Gastrocnemius medialis (tissue), 4 donors: ENCODE measurements at places on chromosomes 2 and 18.

- DNase-seq = no peak
Measured at GRCh38 chr2:229454934-229455631, 184.0 kb upstream of the PID1 start.

GRCh38 chr2:112640800-112641675 is 4.7 kb upstream of the SLC20A1 start:
- no peak for DNase-seq

DNA sequence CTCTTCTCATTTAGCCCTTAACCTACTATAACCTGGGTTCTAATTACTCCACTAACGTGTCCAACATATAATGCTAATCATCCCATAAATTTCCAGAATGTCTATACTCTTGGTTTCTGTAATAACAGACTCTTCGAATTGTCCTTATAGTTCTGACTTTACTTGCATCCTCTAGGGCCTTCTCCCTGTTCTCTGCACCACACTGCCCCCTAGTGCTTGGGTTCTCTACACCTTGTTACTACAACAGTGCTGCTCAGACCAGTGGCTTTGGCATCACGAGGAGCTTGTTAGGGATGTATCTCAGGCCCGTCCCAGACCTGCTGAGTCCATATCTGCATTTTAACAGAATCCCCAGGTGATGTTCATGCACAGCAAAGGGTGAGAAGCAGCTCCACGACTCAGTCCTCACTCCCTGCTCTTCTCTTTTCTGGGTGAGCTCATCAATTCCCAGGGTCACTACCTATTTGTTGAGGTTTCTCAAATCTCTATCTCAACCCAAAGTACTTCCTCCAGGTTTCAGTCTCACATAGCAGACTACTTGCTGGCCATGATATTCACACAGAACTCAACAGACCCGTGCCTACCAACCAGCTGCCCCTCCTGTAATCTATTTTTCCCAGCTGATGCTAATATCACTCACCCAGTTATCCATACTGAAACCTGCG is 14.5 kb upstream of the DDX1 start:
- peak; percentile 54 for DNase-seq

- DNase-seq = no peak
Measured at GRCh38 chr2:31802711-31803110, 208.1 kb downstream of the MEMO1 start.

GRCh38 chr2:168237741-168238140 is 9.7 kb downstream of the STK39 start:
- no peak for DNase-seq

- no peak for DNase-seq
Measured at GRCh38 chr2:178796079-178796677, 11.0 kb downstream of the TTN start.

- no peak for DNase-seq
Measured at GRCh38 chr2:150883613-150883895, 378.1 kb downstream of the RBM43 start.

- no peak for DNase-seq
Measured at GRCh38 chr18:46226461-46226860, 122.3 kb downstream of the HAUS1 start.

- DNase-seq = no peak
Measured at GRCh38 chr18:44516450-44516849, 164.2 kb upstream of the SETBP1 start.

- no peak for DNase-seq
Measured at GRCh38 chr18:4207383-4207985, 247.6 kb downstream of the DLGAP1 start.

DNA sequence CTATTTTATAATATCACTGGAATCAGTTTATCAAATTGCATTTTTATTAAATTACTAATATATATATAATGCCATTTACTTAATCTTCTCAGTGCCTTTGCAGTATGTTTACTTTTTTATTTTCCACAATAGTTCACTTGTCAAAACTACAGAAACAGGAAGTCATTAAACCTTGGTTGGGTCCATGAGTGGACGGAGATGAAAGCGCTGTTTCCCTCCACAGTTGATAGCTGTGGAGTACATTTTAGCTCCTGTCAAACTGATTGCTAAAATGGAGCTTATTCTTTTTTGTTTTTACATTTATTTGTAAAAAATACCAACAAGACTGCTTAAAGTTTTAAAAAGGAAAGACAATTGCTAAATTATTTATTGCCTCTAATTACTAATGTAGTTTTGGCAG is 19.2 kb downstream of the MFF start:
- DNase-seq = no peak

GRCh38 chr18:29496152-29496680 is 1319.3 kb upstream of the CDH2 start:
- no peak for DNase-seq

DNA sequence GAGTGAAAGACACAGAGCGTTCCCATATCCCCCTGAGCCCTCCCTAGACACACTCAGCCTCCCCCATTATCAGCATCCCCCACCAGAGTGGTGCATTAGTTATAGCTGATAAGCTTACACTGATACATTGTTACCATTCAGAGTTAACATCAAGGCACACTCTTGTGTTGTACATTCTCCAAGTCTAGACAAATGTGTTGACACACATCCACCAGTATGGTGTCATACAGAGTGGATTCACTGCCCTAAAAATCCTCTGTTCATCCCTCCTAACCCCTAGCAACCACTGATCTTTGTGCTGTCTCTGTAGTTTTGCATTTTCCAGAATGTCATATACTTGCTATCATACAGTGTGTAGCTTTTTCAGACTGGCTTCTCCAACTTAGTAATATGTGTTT is 78.0 kb upstream of the RPL31 start:
- DNase-seq = no peak

- DNase-seq = no peak
Measured at GRCh38 chr2:227864161-227864756, 7.2 kb upstream of the DAW1 start.

DNA sequence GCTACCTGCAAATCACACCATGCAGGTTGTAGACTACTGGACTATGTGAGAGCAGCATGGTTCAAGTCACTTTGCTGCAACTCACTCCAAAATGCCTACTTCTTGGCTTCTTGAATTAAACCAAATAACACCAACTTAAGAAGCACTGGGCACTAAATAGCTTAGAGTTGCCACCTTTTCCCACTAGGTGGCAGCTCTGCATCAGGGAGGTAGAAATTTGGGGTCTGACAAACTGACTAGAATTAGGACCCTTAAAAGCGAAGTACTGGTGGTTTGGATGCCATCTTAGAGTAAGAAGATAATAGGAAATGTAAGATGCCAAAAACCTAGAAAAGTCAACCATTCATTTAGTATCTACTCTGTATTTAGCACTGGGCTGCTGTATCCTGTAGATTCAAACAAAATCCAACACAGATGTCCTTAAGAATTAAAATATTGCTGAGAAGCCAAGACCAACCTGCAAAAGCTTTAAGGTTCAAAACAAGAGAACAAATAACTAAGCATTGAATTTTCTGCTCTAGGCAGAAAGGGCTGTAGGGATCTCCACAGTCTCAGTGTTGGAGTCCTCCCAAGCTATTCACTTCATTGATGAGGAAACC is 65.5 kb downstream of the CCBE1 start:
- DNase-seq = no peak

DNA sequence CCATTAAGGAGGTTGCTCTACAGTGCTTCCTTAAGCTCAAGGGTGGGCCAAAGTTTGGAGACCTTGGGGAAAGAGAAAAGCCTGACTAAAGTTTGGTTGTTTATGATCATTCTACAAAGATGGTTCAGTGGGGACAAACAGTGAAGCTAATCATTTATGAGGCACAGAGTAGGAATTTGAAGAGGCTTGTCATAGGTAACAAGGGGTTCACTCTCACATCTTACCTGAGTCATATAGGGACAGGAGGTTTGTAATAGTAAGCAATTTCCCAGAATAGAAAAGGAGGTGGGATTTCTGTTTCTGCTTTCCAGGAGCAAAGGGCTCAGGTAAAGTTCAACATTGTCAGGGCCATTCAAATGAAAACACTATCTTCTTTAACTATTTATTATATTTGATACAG is 787.9 kb downstream of the CPS1 start:
- DNase-seq = no peak

- no peak for DNase-seq
Measured at GRCh38 chr2:2405780-2406179, 74.7 kb upstream of the MYT1L start.

DNA sequence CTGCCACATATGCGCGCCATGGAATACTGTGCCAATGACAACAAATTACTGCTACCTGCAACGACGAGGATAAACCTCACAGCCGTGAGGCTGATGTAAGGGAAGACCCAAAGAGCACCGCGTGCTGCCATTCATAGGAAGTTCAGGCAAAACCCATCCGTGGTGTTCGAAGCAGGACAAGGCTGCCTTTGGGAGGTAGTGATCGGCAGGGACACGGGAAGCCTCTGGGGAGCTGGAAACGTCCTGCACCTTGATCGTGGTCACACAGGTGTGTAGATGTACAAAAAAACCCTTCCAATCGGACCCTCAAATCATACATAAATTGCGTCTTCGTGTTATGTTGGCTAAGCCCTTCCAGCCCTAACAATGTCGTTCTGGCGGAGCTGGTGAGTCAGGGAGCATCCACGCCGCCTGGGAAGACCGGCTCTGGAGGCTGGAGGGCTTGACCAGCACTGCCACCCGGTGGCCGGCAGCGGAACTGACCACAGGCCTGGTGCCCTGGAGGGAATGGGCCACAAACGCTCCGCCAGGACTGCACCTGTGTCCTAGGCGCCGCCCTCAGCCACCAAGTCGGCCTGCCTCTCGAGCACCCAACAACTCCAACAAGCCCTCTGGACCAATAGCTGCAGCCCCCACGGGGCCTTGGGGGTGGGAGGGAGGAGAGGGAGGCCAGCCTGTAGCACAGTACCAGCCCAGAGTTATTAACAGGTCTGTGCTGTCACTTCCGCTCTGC is 4.1 kb upstream of the NEURL3 start:
- peak; percentile 86 for DNase-seq

DNA sequence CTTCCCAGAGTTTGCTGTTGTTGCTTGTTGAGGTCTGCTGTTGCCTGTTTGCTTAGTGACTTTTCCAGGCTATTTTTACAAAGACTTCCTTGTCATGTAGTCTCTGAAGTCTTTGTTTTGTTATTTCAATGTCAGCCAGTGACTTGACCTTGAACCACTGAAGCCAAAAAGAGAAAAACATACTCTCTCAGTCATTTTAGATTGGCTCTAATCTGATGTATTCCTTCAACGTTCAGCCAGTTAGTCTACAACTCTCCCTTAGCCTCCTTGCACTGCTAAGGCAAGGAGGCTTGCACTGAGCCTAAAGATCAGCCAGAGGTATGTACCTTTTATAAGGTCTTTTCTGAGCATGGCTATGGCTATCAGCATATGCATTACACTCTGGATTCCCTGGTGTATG is 27.9 kb downstream of the KIAA1328 start:
- no peak for DNase-seq

DNA sequence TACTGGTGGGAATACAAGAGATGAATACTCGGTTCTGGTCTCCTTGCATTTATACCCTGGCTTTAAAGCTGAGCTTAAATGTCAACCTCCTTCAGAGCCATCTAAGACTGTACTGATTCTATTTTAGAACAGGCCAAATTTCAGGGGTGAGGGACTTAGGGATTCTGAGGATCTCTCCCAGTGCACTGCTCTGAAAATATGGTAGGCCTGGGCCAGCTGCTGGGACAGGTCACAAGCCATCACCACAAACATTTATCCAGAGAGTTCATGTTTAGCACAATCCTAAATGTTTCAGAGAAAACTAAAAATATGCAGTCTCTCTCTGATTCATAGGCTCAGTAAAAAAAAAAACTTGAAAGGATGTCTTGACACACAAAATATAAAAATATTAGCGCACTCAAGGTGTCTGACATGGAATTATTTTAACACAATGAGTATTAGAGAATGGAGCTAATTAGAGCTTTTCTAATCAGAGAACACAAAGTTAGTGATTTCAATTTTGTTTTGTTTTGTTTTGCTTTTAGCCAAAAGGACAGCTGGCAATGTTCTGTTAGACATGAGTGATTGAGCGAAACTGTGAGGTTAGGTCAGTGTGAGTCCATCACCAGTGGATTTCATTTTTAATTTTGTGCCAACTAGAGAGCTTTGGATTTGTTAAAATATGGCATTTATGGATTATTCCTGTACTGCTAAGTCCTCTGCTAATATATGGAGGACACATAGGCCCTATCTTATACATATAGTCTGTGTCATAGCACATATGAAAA is 38.8 kb downstream of the MFSD6 start:
- no peak for DNase-seq

GRCh38 chr2:144666032-144666431 is 146.1 kb upstream of the ZEB2 start:
- no peak for DNase-seq

DNA sequence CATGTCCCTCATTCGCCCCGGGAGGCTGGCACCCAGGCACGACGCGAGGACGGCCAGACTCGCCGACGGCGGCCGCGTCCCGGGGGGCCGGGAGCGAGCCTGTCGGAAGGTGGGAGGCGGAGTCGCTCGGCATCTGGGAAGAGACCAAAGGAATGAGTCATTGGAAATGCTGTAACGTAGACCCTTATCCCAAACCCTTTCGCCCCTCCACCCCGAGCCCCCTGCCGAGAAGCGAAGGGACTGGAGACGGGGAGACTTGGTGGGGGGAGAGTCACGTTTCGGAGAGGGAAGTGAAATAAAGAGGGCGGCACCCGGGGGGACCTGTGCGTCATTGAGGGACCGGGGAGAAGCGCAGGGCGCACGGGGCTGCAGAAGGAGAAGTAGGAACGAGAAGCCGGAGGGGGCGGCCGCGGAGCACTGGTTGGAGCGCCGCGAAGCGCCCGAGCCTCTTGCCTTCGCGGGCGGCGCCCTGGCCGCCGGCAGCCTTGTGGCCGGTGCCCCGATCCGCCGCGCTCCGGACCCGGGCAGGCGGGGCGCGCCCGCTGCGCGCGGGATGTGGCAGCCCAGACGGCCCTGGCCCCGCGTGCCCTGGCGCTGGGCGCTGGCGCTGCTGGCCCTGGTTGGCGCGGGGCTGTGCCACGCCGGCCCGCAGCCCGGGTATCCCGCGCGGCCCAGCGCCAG is at the start of gene EMILIN2:
Gene EMILIN2 (plus strand): TSS at position 371 of the 681 bp plus-strand sequence. CDS start 183 bp downstream, at position 554.
- DNase-seq = peak; percentile 57

GRCh38 chr2:120218181-120218580 is 5.0 kb downstream of the TMEM185B start:
- no peak for DNase-seq

DNA sequence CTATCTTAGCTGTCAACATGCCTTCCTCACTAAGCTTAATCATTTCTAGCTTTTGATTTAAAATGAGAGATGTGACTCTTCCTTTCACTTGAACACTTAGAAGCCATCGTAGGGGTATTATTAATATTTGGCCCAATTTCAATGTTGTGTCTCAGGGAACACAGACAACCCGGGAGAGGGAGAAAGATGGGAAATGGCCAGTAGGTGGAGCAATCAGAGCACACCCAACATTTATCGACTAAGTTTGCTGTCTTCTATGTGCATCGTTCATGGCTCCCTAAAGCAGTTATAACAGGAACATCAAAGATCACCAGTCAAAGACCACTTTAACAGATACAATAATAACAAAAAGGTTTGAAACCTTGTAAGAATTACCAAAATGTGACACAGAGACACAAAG is 110.2 kb downstream of the OLA1 start:
- no peak for DNase-seq

- DNase-seq = no peak
Measured at GRCh38 chr2:123695426-123695825, 329.7 kb upstream of the CNTNAP5 start.

- peak; percentile 49 for DNase-seq
Measured at GRCh38 chr18:13500227-13500865, 226.0 kb downstream of the FAM210A start.

GRCh38 chr18:9902832-9903231 is 11.0 kb upstream of the VAPA start:
- DNase-seq = no peak

GRCh38 chr18:3060667-3061580 is 48.0 kb upstream of the LPIN2 start:
- no peak for DNase-seq

- DNase-seq = no peak
Measured at GRCh38 chr18:63245600-63245999, 74.0 kb downstream of the BCL2 start.

- DNase-seq = no peak
Measured at GRCh38 chr2:117885308-117885707, 70.8 kb downstream of the DDX18 start.
